ENCODE measurements at places on chromosomes 1 and 21. TPM values are rescaled to one million over a fixed set of nuclear protein-coding genes. Genes with fewer than 3 reads are reported as not detected.

GART gene
- 10.5 TPM for total RNA-seq

S100A7A gene
- not detected for total RNA-seq

LCE1A gene
- total RNA-seq, result not detected

DNA sequence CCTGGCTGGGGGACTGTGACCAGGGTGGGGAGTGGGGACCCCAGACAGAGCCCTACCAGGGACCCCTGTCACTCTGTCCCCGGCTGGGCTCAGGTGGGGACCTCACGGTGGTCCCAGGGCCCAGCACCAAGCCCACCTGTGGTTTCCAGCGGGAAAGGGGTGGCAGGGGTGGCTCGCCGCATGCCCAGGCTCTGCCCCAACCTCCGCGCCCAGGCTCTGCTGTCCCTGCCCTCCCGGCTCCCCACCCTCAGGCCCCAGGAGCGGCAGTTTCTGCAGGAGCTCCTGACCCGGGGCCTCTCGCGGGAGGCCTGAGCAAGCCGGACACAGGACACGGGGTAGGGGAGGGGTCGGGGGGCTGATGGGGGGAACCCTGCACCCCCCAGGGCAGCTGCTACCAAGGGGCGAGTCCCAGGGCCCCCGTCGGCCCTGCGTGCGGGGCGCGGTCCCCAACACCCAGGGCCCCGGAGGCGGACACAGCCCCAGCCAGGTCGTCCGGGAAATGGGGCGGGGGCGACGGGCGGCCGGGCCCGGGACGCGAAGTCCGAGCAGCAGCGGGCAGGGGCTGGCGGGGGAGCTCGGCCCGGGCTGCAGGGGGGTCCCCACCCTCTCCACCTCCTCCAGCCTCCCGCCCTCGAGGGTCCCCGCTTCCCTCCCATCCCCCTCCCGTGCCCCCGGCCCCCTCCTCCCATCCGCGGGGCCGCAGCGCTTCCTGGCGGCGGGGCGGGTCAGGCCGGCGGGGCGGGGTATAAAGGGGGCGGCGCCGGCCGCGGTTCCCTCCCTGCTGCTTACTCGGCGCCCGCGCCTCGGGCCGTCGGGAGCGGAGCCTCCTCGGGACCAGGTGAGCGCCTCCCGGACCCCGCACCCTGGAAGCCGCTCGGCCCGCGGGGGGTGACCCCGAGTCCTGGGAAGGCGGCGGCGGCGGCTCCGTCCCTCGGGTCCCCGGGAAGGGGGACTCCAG is at the start of gene COL6A2:
TSS of gene COL6A2 (plus strand) at position 777 of the 958 bp plus-strand sequence.
- peak; percentile 77 for DNase-seq

GRCh38 chr1:59750328-59751003 is 64.3 kb upstream of the HOOK1 start:
- peak; percentile 86 for DNase-seq

DNA sequence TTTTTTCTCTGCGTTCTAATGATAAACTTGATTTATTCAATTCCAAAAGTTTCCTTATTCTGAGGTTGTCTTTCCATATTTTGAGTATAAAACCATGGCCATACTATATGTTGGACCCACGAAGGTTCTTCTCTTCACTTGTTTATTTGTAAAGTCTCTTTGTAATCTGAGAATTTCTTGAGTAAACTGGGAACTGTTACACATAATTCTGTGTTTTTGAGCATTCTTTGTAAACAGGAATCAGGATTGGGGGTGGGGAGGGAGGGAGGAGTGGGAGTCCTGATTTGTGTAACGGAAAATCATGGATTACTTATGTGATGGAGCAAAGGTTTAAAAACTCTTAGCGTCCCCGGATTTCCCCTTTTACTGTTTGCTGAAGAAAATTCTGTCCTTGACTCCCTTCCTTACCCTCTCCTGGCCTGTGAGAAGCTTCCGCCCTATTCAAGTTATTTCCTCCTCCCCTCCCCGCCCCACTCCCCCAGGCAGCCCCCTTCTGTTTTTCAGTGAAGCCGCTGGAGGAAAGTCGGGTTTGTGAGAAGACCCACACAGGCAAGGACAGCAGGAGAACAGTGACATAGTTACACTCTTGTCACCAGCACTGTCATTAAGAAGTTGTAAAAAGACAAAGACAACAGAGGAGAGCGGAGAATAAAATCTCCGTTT is 6.4 kb upstream of the NBPF11 start:
- no peak for DNase-seq

- DNase-seq, result no peak
Observed at GRCh38 chr21:25149022-25149421, 458.3 kb downstream of the MRPL39 start.

- DNase-seq, result no peak
Observed at GRCh38 chr1:213381572-213382084, 330.6 kb downstream of the RPS6KC1 start.

GRCh38 chr21:38734646-38735365 is 70.9 kb upstream of the ETS2 start:
- DNase-seq, result no peak

GRCh38 chr1:56404561-56405030 is 174.8 kb downstream of the PLPP3 start:
- DNase-seq, result no peak

DNA sequence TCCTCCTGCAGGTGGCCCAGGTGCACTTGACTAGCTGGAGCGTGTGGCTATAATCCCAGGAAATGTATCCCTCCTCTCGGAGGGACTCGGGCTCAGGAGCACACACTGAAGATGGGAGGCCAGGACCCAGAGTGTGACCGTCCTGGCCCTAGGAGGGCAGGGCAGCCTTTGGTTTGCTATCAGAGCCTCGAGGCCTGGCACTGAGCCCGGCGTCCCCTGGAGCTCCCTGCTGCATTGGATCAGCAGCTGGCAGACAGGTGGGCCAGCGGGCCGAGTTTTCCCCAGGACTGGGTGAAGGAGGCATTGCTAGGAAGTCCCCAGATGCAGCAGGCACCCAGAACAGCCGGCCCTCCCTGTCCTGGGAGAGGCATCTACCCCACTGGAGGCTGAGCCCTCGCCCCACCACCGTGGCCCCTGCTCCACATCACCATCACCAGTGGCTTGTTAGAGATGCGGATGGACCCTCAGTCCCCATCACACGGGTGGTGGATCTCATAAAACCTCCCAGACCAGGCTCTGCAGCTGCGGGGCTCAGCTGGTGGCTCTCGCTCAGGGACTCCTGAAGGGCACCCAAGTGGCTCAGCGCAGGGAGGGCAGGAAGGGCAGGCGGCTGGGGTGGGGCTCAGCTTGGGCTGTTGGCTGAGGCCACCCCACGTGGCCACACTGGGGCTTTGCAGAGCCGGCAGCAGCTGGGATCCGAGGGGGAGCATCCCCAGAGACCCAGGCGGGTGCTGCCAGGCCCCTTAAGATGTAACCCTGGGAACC is 32.7 kb upstream of the POFUT2 start:
- DNase-seq, result no peak

GRCh38 chr1:6246497-6247467 is 2.8 kb downstream of the HES3 start:
- DNase-seq, result peak; percentile 79

DNA sequence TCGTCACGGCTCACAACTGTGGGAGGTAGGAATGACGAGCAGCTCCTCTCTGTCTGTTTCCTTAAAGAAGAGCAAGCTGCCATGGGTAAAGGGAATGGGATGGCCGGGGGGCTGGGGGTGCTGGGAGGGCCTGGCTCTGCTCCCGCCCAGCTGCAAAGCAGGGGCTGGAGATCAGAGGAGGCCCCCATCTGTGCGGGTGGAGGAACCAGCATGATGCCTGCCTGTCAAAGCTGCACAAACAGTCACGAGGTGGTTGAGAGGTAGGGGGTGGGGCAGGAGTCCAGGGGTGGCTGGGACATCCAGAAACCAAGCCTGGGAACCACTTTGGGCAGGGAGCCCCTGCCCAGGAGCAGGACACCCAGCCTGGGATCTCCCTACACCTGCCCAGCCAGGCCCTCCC is 12.6 kb downstream of the SLC41A1 start:
- DNase-seq, result no peak

- no peak for DNase-seq
Observed at GRCh38 chr21:45550522-45551210, 8.4 kb upstream of the SLC19A1 start.

DNA sequence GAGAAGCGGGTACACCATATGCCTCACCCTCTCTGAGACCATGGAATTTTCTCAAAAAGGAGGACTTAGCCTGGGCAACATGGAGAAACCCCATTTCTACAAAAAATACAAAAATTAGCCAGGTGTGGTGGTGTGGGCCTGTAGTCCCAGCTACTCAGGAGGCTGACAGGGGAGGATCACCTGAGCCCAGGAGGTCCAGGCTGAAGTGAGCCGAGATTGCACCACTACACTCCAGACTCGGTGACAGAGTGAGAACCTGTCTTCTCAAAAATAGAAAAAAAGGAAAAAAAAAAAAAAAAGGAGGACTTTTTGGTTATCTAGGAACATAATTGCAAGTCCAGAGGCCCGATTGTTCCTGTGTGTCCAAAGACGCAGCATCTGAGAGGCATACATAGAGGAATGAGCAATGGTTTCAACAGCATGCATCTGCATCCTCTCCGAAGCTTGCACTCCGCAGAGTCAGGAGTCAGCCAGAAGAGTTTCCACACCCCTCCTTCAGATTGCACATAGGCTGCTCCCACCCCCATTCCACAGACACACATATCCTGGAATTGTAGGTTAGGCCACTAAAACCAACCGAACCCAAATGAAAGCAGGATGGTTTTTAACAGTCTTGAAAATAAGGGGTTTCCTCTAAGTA is 2.5 kb upstream of the TBX15 start:
- no peak for DNase-seq

DNA sequence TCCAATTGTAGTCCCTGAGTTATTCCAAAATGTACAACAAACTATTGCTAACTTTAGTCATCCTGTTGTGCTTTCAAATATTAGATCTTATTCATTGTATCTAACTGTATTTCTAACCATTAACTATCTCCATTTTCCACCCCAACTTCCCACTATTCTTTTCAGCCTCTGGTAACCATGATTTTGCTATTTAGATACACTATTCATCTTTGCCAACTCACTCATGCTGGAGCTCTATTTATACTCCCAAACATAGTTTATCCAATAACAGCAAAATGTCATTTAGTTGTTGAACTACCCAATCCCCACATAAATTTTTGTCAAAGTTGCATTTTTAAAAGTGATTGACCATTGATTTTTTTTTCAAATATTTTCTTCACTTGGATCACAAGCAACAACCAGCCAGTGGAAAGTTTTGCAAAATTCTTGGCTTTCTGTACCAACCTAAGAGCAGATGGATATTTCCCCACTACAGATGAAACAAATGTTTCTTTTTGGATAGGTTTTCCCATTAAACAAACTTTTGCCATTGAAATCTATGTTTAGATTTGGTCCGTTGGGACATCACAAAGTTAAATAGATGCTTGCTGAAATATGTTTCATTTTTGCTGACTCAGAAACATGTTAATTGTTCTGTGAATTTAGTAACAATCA is 866.0 kb downstream of the LTN1 start:
- DNase-seq, result no peak

DNA sequence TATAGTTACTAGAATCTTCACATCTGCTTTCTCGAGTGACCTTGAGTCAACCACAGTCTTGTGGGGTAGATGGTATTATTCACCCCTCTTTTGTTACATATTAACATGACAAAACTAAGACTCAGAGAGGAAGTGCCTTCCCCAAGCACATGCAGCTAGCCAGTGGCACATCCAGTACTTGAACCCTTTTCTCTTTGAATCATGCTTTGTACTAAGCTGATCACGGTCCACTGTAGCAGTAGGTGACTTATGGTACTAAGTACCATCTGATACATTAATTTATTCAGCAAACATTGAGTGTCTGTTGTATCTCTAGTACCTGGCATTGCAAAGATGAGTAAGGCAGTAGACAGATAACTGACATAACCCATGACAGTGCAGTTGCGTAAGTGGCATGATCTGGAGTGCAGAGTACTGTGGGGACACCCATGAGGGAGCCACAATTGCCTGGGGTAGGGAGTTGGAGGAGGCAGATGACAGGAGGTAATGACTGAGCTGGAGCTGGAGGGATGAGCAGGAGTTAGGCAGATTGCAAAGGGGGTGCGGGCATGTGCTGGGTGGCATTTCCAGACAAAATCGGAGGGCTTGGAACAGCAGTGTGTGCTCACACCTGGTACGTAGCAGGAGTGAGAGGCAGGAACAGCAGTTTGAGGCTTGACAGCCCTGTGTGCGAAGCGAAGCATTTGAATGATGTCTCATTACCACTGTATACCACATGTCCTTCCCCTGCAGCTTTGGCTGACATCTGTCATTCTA is 29.8 kb downstream of the UCK2 start:
- DNase-seq, result no peak

DNA sequence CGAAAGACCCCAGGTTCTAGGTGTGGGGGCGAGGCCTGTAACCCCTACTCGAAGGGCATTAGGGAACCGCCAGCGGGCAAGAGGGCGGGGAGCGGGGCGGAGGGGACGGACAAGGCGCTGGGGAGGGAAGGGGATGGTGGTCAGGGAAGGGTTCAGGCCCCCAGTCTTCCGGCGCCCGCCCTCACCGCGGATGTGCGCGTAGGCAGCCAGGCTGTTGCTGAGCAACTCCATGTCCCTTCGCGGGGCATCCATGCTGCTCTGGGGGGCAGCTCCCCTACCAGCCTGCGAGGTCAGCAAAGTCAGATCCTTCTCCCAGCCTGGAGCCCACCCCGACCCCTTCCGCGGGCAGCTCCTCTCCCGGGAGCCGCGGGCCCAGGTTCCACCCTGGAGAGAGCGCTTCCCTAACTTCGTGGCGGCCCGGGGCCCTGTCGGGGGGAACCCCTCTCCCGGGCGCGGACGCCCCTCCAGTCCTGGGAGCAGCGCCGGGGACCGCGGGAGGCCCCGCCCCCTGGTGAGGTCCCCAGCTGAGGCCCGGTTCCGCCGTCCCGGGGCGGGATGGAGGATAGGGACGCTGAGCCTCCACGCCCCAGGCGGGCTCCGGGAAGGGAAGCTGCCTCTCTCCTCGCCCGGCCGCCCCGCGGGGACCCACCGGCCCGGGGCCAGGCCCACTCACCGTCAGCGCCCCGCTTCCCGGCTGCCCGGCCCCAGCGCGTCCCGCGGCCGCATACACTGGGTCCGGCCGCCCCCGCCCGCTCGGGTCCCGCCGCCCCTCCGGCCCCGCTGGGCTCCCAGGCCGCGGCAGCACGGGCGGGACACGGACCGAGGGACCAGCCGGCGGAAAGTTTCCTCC is 434 bp downstream of the EVA1B start:
- DNase-seq, result peak; percentile 67

DNA sequence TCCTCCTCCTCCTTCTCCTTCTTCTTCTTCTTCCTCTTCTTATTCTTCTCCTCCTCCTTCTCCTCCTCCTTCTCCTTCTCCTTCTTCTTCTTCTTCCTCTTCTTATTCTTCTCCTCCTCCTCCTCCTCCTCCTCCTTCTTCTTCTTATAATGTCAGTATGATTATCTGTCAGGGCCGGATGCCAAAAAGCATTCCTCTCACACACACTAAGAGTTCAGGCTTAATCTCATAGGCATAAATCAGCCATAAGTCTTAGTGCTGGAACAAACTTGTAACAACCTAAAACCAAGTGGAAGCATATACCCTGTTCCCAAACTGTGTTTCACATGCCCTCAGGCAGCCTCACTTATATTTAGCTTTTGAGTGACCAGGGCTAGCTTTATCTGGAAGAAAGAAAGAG is 240.3 kb downstream of the LMX1A start:
- no peak for DNase-seq

GRCh38 chr1:45892068-45892785 is 88.8 kb downstream of the MAST2 start:
- DNase-seq, result no peak

Measured in uterus (tissue), 4 donors.